ENCODE measurements at places on chromosomes 2 and 18.

DNA sequence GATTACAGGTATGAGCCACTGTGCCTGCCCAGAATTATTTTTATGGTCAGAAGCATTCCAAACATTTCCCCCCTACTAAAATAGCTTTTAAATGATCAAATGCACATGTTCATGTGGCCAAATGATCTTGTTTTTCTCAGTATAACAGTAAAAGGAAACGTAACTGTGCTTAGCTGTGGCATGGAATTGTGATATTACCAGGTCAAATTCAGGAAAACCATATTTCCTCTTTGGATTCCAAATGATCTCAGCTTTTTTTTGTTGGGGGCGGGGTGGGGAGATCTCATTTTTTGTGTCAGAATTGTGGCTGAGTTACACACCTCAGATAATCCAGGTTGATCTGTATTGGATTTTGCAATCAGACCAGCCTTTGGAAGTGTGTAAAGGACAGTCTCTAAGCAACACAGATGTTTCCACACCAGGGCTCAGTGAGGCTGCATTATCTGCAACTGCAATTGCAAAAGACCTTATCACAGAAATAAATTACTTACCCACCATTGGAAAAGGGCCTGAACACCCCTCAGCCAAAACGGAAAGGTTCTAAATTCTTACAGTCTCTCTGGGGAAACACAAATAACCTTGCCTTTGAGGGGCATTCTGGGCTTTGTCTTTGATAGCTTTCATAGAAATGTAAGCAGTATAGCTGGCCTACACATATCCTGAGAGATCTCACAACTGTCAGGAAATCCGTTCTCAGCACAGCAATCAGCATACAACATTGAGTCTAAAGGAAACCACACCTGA is 8.4 kb downstream of the CASP10 start:
- DNase-seq = peak; percentile 83

DNA sequence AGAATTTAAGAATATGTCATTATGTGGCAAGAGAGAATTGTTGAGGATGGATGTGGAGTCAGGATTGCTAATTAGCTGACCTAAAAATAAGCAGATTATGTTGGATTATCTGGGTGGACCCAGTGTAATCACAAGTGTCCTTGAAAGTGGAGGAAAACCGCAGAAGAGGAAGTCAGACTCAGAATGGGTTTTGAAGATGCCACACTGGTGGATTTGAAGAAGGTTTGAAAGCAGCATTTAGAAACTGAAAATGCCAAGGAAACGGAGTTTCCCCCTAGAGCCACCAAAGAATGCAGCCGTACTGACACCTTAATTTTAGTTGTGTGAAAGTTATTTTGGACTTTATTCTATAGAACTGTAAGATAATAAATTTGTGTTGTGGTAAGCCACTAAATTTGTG is 41.6 kb upstream of the DPP10 start:
- DNase-seq = no peak

GRCh38 chr2:207467716-207468347 is 61.9 kb upstream of the CREB1 start:
- DNase-seq = no peak

DNA sequence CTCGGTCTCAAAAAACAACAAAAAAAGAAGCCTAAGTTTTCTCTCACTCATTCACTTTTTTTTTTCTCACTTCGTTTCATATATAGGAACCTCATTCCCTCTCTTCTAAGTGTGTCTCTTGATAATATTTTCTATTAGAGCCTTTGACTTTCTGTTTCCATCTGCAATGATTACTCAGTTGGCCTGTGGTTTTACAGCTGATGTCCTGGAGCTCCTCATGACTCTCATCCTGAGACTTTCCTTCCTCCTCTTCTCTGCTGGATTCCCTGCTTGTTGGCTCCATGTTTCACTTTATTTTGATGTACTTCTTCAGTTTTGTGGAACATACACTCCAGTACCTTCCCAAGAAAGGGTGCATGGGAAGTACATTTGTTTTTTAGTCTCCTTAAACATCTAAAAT is 154.2 kb upstream of the GATA6 start:
- no peak for DNase-seq

GRCh38 chr2:240277073-240277806 is 136.8 kb upstream of the OTOS start:
- no peak for DNase-seq

GRCh38 chr2:177550264-177551200 is 158.0 kb downstream of the AGPS start:
- no peak for DNase-seq

GRCh38 chr2:203470371-203470770 is 64.7 kb downstream of the RAPH1 start:
- no peak for DNase-seq

DNA sequence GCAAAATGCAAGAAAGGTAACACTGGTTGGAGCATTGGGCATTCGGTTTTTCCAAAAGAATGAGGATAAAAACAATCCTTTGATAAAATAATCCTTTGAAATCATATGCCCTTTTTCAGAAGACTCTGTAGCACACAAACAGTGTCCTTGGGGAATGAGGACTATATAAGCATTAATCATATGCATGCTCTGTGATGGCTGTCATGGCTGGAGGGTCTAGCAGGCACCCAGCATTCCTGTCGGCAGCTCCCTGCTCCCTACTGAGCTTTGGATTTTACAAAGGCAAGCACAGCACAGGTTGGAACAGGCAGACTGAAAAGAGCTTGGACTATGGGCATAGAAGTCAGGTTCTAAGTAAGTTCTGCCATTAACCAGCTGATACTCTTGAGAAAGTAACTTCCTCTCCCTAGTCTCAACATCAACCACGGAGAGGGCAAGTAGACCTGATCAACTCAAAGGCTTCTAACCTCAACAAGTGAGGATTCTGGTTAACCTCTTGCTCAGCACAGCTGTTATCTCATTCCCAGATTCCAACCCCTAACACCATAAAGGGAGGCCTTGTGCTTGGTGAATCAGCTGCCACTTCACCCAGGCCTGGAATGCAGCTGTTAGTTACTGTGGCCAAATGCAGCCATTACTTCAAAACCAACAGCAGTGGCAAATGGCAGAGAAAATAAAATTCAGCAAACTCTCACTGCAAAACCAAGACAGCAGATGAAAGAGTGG is 29.5 kb downstream of the GALNT14 start:
- peak; percentile 8 for DNase-seq

GRCh38 chr2:26617588-26618083 is 23.5 kb downstream of the CIB4 start:
- no peak for DNase-seq

GRCh38 chr2:217988014-217988839 is 14.6 kb downstream of the TNS1 start:
- peak; percentile 84 for DNase-seq

DNA sequence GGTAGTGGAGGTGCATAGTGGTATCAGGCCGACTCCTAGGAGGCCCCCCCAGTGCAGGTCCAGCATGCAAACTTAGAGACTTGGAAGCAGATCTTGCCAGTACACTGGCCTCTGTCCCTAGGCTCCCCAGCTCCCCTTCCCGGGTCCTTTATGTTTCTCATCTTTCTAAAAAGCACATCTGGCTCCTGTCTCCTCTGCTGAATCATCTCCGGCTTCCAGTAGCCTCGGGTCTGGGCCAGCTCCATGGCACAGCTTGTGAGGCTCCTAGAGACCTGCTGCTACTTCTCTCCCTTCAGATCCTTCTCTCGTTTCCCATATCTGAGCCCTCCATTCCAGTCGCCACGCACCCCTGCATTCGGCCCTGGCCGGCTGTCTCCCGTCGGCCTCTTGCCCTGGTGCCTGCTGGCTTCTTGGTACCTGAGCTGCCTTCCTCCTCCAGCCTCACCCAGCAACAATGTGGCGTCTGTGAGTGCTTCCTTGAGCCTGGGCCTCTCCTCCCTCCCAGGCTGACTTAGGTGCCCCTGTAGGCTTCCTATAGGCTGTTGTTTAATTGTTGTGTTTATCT is 6.6 kb downstream of the TRAF3IP1 start:
- DNase-seq = no peak

DNA sequence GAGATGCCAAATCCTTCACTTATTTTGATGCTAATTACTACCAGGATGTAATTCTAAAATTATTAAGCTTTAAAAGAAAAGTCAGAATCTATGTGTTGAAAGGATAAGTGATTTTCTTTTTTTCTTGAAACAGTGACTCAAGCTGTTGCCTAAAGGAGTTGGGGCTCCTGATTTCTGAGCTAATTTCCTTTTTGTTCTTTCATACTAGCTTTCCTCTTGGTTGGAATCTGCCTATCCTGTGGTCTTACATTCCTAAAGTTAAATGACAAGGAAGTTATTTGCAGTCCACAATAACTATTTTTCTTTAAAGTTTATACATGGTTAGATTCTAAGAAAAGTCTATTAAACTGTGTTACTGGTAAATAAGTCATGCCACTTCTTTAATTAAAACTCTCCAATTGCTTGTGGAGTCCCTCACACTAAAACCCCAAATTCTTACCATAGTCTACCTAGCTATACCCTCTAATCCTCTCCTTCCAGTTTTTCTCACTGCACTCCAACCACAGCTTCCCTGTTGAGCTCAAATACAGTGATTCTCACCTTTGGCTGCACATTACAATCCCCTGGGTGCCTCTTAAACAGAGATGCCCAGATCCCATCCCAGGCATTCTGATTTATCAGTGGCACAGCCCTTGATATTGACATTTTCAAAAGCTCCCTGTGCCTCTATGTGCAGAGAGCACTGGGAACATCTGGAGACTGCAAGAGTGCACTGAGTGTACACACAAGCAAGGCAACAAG is 63.3 kb upstream of the EFEMP1 start:
- DNase-seq = no peak

DNA sequence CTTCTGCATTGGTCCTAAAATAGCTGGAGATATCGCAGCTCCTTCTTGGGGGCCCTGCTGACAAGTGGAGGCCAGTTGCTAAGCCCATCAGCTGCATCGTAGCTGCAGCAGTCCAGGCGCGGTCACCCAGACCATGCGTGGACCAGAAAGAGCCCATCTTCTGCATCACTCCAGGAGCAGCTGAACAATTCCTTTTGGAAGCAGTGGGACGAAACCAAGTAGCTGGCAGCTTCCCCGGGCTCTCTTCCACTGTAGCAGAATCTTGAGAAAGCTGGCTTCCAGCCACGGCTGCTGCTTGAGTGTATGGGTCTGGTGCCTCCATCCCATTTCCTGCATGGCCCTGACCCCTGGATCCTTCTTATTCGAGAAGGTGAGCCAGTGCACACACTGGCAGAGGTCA is 22.2 kb upstream of the CAB39 start:
- no peak for DNase-seq

GRCh38 chr2:180657054-180657453 is 323.4 kb upstream of the UBE2E3 start:
- DNase-seq = no peak

- peak; percentile 9 for DNase-seq
These were observed 453.0 kb downstream of the ARHGAP15 start for GRCh38 chr2:143582046-143582747.

DNA sequence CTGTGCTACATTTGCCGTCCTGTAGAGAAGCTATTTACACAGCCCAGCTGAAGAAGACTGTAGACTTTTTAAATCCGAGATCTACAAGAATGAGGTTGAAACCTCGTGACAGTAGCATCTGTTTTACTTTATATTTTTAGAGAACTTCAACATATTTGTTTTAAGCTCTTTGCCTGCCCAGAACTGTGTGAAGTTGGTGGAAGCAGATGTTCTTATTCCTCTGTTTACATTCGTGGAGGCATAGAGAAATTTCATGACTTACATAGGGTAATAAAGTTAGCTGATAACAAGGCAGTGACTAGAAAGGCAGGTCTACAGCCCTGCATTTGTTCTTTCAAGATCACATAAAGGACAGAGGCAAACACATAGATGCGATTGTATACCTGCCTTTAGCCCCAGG is 47.0 kb upstream of the MAP3K20 start:
- no peak for DNase-seq

- DNase-seq = no peak
These were observed 228.3 kb downstream of the C1D start for GRCh38 chr2:67834482-67834881.

GRCh38 chr18:433960-434359 is 66.5 kb downstream of the COLEC12 start:
- DNase-seq = no peak

DNA sequence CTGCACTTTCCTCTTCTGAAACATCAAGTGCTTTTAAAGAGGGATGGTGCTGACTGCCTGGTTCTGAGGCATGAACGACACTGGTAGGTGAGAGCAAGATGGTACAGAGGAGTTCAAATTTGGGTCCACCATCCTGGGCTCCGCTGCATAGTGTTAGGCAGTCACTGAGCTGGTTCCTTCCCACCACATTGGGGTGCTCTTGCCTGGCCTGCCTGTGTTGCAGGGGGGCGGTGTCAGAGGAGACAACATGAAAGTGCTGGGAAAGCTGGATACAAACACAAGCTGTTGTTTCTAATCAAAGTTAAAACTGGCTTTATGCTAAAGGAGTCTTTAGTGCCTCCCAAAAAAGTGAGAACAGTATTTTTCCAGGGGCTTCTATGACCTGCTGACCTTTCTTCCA is 258.1 kb downstream of the GBX2 start:
- DNase-seq = no peak

- DNase-seq = no peak
These were observed 88.4 kb upstream of the NRP2 start for GRCh38 chr2:205593891-205594290.

GRCh38 chr2:200679127-200679526 is 93.3 kb downstream of the AOX1 start:
- DNase-seq = no peak

- DNase-seq = no peak
These were observed 152.9 kb downstream of the FAM124B start for GRCh38 chr2:224248944-224249371.

DNA sequence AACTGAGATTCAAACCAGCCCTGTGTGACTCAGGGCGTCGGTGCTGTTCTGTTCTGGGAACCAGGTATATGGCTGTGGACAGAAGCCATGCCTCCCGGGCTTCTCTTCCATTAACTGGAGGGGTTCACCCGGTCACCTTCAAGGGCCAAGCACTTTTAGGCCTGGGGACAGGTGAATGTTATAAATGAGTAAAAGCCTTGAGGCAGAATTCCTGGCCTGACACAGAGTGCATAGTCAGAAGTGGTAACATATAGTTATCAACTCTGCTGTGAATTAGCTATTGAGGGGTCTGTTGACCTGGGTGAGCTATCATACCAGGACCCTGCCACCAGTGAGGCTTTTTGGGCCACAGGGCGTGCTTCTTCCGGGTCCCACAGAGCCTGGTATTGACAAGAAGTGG is 2.7 kb downstream of the FHOD3 start:
- no peak for DNase-seq

GRCh38 chr2:42852798-42853197 is 60.4 kb upstream of the HAAO start:
- DNase-seq = no peak

- DNase-seq = no peak
These were observed 19.3 kb upstream of the CYP27C1 start for GRCh38 chr2:127239395-127239794.

DNA sequence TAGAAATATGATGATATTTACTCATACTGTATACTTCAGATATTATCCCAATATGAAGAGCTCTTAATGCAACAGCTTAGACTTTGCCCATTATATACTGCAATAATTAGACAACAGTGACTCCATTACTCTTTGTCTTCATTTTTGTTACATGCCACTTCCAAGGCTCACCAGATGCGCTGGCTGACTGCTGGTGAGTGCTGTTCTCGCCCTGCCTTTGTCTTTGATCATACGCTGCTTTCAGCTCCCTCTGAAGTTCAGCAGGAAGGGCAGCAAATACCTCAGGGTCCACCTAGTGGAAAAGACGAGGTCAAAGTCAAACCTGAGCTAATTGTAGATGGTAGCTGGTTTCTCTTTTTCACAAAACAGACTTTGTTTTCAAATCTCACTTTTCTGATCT is 66.3 kb downstream of the EIF5B start:
- DNase-seq = no peak

- no peak for DNase-seq
These were observed 13.3 kb upstream of the CNNM3 start for GRCh38 chr2:96802721-96803120.

GRCh38 chr2:37324786-37325624 is at the start of gene PRKD3:
TSS of gene PRKD3 (minus strand) at chr2:37324833. CDS start at chr2:37316524, 8,309 bp downstream.
- peak; percentile 70 for DNase-seq
